ENCODE measurements at places on chromosomes 7 and 10.

- DNase-seq: no peak
Observed at GRCh38 chr7:101739775-101740398, 77.5 kb upstream of the CUX1 start.

- peak; percentile 53 for DNase-seq
Observed at GRCh38 chr7:80785961-80786536, 132.8 kb downstream of the SEMA3C start.

DNA sequence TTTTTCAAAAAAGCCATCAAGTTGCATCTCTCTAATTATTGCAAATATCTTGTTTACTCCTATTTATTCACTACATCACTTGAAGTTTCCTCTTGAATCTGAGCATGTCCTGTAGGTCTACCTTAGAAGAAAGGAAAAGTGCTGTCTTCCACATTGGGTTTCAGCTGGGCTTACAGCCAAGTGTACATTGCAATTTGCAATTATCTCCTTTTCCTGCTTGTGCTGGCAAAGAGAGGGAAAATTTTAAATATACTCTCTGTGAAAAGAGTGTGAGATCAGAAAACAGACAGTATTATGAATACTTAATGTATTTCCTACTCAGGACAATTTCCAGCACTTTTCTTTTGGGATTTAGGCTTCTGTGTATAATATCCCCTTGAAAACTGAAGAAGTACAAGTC is 839.7 kb downstream of the CNTNAP2 start:
- DNase-seq: no peak

GRCh38 chr7:114835861-114836260 is 86.0 kb upstream of the MDFIC start:
- DNase-seq: no peak

- no peak for DNase-seq
Observed at GRCh38 chr7:1516586-1517251, 12.5 kb upstream of the INTS1 start.

GRCh38 chr7:128108641-128109423 is 77.6 kb upstream of the LRRC4 start:
- no peak for DNase-seq

- no peak for DNase-seq
Observed at GRCh38 chr7:10718768-10719167, 254.9 kb upstream of the PHF14 start.

DNA sequence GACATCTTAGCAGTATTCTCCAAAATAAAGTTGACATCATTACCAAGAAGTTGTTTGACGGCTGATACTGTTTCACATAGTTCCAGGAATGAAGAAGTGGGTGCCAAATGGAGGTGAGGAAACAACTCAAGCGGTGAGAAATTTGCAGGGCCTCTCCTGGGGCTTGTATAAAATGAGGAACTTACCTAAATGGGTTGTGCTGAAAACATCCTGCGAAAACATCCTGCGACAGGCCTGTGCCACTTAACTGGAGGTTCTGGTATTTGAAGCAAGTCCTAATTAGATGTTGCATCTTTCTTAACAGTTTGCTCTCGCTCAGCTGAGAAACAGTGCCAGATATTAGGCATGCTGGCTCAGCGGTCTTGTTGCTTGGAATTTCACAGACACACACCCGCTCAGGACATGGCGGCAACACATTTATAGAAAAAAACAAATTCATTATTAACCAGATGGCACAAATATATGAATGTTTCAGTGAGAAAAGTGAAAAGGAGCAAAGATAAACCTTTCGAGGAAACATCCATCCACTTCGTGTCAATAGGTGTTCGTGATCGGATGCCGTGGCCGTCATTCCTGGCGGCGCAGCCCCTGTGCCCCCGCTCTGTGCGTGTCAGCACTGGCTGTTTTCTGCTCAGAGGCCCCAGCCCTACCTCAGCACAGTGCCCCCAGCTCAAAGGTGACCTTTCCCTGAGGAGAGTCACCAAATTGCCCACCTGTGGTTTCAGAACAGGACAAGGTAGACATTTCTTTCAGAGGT is 48.1 kb downstream of the CDC123 start:
- no peak for DNase-seq

DNA sequence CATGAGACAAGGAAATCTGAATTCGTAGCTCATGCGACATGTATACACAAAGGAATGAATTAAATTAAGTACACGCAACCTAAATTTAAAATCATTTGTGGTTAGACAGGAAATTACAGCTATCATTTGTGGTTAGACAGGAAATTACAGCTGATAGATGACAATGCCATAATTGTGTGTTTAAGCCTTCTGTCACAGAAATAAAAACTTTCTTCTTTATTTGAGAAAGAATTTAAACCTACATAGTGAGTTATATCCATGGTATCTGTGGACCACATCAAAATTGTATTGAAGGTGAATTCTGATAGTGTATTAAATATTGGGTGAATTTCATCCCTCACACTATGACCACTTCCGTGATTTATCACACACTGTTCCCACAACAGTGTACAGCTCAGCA is 362.9 kb downstream of the MAGI2 start:
- DNase-seq: no peak

GRCh38 chr10:86958116-86958900 is at the start of gene SNCG:
Gene SNCG (plus strand): TSS chr10:86958599. CDS start chr10:86958698, 99 bp downstream.
- DNase-seq: no peak

DNA sequence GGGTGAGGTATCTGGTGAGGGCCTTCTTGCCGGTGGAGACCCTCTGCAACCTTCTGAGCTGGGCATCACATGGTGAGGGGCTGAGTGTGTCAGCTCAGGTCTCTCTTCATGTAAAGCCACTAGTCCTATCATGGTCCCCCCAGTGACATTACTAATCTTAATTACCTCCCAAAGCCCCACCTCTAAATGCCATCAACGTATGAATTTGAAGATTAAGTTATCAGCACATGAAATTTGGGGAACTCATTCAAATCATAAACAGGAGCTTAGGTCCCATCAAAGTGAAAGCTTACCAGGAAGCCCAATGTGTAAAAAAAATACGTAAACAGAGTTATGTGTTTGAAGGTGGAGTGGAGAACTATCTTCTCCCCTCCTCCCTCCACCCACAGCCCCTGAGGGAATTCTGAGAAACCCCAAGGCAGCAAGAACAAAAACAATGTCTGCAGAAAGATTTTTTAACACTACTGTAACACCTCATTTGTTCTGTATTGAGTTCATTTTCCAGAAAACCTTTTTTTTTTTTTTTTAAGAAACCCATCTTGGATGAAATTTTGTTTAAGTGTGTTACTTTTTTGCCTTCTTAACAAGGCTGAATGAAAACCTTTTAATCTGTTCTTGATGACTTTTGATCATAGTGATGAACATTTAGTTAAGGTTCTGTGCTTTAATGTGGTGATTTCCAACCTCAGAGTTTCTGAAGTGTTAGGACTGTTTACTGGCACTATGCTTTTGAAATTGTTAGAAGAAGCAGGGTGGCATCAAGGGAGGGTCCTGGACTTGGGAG is 19.1 kb upstream of the PCGF5 start:
- DNase-seq: no peak

- DNase-seq: no peak
Observed at GRCh38 chr7:38681882-38682281, 50.7 kb upstream of the AMPH start.

DNA sequence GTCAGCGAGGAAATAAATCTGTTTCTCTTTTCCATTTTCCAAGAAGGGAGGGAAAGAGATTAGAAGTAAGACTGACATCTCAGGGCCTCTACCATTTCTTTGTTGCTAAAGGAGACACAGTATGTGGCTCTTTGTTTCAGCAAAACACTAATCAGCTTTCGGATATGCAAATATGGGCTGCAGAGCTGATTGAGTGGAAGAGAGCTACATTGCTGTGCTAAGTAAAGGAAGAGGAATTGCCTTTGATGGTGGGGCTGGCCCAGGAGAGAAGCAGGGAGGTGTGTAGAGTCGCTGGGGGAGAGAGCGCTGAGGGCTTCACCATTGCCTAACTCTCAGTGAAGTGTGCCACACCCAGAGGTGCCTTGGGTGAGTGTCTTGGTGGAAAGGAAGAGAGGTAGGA is 284.8 kb downstream of the SDK1 start:
- no peak for DNase-seq

DNA sequence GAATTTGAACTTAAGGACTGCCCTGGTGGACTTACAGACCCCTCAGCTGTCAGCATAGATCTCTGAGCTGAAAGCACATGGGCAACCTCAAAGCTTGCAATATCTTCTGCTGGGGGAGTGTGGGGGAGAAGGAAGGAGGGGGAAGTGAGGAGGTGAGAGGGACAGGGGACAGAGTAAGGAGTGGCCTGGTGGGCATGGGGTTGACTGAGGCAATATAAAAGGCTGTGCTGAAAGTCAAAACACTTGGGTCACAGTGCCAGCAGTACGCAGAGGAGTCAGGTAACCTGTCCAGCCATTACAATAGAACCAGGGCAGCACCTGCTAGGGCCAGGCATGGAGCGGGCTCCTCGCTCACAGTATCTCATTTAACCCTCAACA is 43.2 kb downstream of the PPP1R3C start:
- DNase-seq: no peak

DNA sequence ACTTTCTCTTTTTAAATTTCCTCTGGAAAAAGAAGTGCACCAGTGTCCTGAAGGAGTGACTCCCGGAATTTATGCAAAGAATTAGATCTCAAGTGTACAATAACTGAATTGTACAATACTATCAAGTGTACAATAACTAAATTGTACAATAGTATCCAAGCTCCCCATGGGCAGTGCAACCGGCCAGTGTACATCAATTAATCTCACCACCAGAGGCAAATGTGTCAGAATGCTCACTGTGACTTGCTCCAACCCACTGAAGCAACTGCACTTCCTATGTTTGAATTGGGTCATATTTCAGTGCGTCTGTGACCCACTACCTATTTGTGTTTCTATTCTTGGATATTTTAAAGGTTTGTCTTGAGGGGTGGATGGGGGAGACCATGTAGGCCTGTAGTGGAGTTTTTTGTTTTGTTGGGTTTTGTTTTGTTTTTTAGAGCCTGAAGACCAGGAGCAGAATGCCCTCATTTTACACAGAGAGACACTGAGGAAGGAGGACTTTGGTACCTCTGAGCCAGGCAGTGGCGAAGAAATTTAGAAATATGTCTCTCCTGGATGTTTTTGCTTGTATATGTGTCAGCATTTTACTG is 78.5 kb upstream of the CTTNBP2 start:
- DNase-seq: no peak

DNA sequence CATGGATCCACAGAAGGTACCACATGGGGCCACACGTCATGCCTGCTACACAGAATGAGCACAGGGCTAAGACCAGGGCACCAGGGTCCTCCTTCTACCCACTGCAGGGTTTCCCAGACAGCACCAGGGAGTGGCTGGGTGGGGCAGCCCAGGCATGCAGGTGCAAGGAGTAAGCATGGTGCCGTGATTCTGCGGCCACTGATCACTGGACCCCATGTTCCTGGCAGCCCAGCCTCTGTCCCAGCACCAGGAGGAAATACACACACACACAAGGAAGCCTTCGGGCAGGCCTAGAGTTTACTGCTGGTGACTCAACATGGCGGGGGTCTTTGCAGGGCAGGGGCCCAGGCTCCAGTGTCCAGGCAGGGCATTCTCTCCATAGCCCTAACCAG is 13.9 kb downstream of the ATP6V1F start:
- DNase-seq: no peak

- no peak for DNase-seq
Observed at GRCh38 chr10:85900487-85900886, 466.1 kb downstream of the GRID1 start.

DNA sequence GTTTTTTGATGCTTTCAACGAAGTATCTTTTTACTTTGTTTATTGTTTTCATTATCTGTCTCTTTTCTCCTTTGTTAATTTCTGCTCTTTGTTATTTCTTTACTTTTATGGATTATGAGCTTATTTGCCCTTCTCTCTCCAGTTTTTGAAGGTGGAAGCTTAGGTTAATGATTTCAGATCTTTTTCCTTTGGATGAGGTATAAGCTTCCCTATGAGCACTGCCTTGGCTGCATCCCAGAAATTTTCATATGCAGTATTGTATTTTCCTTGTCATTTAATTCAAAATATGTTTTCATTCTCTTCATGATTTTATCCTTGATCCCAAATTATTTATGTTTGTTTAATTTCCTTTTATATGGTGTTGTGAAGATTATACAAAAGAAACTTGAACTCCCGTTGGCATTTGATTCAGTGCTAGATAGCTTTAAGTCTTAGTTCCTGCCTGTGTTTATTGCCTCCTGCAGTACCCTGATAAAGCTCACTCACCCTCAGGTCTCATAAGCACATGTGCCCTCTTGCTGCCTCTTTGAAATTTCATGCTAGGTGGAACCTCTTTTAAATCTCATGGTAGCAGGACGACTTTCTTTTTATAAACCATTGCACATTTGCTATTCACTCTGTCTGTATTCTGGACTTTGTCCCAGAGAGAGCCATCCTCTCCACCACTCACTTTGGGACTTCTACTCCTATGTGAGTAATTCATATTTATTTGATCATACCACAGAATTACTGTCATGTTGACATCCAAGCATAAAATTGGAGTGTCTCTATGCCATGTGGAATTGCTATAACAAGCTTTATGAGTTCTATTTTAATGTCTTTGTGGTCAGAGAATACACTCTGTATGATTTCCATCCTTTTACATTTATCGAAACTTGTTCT is 23.0 kb upstream of the CEP41 start:
- no peak for DNase-seq

DNA sequence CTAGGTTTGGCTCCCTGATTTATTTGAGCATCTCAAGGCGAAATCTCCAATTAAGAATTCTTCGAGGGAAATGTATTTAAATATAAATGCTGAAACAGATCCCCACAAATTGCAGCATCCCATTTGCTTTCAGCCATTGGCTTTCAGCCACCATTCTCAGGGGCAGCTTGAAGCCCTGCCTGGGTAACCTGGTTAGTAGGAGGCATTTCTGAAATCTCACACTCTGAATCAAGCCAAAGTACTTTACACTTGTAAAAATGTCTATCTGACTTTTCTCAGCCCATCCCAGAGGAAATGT is 49.1 kb downstream of the GCC1 start:
- no peak for DNase-seq

GRCh38 chr10:73262105-73262730 is 9.8 kb upstream of the MRPS16 start:
- DNase-seq: peak; percentile 11

DNA sequence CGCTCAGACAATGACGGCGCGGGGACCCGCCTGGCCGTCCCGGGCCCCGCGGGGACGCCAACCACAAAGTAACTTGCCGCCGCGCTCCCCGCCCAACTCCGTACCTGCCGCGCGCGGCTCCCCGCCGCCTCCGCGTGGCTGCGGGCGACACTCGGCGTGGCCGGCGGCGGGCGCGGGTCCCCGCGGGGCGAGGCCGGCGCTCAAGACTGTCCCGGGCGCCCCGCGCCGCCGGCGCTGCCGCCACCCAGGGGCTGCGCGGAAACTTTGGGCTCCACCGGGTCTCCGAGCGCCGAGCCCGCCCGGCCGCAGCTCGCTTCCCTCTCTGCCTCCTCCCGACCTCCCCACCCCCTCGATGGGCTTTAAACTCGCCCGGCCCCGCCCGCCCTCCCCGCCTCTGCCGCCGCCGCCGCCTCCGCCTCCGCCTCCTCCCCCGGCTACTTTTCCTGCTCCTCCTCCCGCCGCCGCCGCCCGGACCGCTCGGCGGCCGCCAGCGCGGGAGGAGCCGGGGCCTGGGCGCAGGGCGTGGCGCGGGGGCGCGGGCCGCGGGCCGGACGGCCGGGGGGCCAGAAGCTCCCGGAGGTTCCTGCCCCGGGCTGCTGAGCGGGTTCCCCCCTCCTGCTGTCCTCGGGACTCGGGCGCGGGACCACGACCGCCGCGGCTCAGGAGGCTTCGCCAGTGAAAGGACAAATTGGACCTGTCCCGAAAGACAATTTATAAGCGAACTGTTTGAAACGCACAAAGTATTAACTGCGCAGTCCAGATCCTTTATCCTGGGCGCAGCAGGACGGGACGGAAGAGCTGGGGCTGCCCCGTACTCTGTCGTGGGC is 10.6 kb upstream of the GRB10 start:
- DNase-seq: no peak

All from astrocyte of the cerebellum (primary cell).